GM04503 (cell line): ENCODE measurements at places on chromosomes 7 and 10.

GRCh38 chr7:65338346-65338745, 35.3 kb upstream of the ZNF92 start:
- DNase-seq, result no peak

GRCh38 chr10:43238462-43238861, 28.4 kb downstream of the RASGEF1A start:
- no peak for DNase-seq

- no peak for DNase-seq
Observed at GRCh38 chr10:34091635-34092195, 723.4 kb downstream of the PARD3 start.

DNA sequence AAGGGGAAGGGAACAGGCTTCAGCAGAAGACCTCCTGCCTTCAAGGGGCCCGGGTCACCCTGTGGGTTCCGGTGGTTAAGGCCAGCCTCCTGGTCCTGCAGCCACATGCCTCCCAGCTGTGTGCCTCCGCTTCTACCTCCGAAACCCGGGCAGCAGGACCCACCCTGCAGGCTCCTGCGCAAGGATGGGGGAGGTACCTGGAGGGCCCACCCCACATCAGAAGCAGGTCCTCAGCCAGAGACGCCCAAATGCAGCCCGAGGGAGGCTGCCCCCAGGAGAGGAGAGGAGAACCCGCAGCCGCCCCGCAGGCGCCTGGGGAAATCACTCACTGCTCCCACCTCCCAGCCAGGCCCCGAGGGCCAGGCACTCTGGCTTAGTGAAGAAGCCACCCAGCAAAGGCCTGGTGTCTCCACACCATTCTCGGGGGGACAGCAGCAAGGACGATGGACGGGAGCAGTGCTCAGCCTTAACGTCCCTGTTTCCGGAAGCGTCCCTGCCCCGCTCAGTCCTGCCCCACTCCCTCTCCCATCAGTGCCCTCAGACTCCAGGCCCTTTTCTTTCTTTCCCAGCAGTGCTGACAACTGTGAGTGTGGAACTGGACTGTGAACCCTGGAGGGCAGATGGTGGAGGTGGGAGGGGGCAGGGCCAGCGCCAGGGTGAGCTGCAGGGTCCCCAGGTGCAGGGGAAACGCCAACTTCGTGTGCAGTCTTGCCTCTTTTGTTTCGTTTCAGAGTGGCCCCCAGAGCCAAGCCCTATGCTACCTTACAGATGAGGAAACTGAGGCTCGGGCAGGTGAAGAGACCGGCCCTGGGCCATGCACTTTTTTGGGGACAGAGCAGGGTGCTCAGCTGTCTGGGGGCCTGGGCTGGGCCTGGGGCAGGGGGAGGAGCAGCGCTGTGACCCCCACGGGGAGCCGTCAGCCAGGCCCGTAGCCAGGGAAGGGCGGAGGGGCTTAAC, 138.0 kb downstream of the FAM53B start:
- DNase-seq, result no peak

DNA sequence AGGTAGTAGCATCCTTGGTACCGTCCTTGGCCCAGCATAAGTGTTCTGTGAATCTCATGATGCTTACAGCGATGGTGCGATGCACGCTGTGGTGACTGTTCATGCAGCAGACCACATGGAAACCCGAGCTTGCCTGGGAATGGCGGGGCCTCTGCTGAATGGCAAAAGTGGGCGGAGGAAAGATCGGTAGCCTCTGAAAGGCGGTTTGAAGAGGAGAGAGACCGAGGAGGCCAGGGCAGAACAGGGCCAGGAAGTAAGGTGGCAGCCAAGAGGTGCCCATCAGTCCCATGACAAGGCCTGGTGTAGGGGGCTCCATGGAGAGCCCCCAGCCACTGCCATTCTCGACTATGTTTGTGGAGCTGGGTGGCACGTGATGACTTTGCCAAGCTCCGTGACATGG, 33.2 kb upstream of the CNPY1 start:
- DNase-seq, result no peak

- no peak for DNase-seq
Observed at GRCh38 chr7:84117304-84117703, 77.3 kb downstream of the SEMA3A start.

DNA sequence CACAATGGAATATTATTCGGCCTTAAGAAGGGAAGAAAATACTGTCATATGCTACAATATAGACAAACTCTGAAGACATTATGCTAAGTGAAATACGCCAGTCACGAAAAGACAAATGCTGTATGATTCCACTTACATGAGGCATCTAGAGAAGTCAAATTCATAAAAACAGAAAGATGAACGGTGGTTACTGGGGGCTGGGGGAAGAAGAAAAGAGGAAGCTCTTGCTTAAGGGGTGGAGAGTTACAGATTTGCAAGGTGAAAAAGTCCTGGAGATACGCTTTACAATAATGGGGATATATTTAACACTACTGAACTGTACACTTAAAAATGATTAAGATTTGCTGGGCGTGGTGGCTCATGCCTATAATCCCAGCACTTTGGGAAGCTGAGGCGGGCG, 49.0 kb downstream of the PSMC2 start:
- DNase-seq, result no peak

DNA sequence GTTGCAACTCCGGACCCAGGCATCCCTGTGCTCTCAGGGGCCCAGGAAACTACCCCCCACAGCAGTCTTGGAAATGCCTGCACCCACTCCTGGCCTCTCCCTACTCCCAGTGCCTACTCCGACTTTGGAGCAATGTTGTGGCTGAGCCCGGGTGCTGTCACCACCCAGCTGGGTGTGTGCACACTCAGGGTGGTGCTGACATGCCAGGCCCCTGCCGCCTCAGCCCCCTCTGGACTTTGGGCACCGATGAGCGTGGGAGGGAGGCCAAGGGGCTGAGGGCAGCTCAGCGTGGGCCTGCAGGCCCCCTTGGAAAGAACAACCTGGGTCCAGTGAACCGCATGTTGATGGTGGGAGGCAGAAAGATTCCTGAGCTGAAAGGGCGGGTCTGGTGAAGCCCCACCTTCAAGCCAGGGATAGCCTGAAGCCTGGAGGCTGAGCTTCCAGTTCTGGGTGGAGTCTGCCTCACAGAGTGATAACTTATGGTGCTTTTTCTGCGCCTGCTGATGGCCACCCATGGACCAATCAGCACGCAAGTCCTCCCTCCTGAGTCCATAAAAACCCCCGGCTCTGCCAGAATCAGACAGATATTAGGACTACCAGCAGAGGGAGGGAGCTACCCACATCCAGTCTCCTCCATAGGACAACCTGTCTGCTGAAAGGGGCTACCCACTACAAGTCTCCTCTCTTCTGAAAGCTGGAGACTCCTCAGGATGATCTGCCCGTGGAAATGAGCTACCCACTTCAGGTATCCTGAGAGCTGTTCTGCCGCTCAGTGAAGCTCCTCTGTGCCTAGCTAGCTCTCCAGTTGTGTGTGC, 380.4 kb upstream of the SORCS1 start:
- no peak for DNase-seq

DNA sequence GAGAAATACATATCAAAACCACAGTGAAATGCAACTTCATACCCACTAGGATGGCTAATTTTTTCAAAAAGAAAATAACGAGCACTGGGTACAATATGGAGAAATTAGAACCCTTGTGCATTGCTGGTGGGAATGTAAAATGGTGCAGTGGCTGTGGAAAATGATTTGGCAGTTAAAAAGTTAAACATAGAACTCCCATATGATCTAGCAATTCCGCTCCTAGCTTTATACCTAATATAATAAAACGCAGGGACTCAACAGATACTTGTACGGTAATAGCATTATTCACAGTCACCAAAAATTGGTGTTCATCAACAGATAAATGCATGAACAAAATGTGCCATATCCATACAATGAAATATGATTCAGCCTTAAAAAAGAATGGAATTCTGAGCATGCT, 58.8 kb upstream of the PLPP4 start:
- no peak for DNase-seq

- no peak for DNase-seq
Observed at GRCh38 chr7:156015237-156016020, 203.2 kb upstream of the SHH start.

DNA sequence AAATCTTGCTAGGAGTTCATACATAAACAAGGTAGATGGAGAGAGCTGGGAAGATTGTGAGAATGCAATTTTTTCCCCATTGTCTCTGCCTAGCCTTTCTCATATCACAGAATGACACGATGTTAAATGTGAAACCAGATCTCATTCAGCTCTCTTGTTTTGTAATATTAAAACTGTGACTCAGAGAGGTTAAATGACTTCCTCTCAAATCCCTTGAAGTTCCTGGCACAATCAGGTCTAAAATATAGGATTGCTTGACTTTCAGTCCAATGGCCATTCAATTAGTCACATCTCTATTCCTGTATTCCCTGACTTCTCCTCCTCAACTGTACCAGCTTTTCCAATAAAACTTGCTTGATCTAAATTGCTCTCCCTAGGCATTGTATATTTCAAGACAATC, 3.1 kb downstream of the ANKRD22 start:
- peak; percentile 55 for DNase-seq

DNA sequence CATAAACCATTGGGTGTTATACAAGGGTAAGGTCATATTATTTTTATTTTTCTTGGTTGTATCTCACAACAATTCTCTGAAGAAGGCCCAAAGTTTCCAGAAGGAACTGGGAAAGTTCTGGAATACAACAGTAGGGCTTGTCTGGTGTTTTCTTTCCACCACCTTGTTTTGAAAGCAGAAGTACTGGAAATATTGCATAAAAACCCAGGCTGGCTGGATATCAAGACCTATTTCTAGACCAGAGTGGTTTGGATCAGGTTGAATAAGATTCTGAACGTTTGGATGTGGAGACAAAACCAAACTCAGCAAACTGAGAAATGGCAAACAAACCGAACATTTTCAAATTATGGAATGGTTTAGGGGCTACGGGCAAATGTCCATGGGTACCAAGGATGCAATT, 182.6 kb upstream of the FZD8 start:
- DNase-seq, result no peak

GRCh38 chr10:125066764-125067450, 93.5 kb downstream of the CTBP2 start:
- no peak for DNase-seq

GRCh38 chr7:76165973-76166403, 35.7 kb upstream of the SRRM3 start:
- DNase-seq, result no peak

- no peak for DNase-seq
Observed at GRCh38 chr7:111758332-111758731, 196.0 kb upstream of the IMMP2L start.

GRCh38 chr7:38775506-38776175, 133.3 kb downstream of the VPS41 start:
- no peak for DNase-seq

GRCh38 chr7:157278167-157278790, 58.5 kb upstream of the DNAJB6 start:
- no peak for DNase-seq

GRCh38 chr7:30322271-30323005, 38.0 kb downstream of the ZNRF2 start:
- peak; percentile 23 for DNase-seq

GRCh38 chr7:95376632-95377400, 19.4 kb downstream of the PON3 start:
- DNase-seq, result no peak

GRCh38 chr7:23285657-23286646, 13.2 kb upstream of the MALSU1 start:
- no peak for DNase-seq

GRCh38 chr7:24372961-24373955, 89.3 kb downstream of the NPY start:
- no peak for DNase-seq

GRCh38 chr7:150405584-150406311, 26.6 kb downstream of the ZNF775 start:
- no peak for DNase-seq

DNA sequence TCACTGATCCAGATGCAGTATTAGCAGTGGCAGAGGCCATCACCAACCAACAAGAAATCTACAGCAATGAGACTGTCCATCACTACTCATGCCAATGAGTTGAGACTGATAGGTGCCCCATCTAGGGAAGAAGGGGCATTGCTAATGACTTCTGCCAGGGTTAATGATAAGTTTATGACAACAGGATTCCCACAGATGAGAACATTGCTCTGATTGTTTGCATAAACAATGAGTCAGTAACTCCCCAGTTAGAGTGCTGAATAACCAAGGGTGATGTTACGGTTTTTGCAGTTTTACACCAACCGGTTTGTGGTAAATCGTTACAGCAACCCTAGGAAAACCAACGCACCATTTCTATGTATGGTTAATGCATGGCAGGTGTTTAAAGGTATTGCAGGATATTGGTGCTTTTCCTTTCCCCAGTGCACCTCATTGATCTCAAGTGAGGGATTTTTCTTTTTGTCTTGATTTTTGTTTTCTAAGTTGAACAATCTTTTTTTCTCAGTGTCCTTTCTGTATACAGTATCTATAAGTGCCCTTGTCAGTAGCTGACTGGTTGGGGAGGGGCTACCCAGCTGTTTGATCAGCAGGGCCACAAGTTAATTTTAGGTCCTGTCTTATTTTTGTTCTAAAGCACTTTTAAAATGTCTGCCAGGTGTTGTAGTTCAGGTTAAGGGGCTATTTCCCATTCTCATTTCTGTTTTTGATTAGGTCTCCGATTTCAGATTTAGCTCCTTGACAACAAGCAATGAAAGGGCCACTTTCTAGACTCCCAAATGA, 3.9 kb upstream of the CSGALNACT2 start:
- no peak for DNase-seq

DNA sequence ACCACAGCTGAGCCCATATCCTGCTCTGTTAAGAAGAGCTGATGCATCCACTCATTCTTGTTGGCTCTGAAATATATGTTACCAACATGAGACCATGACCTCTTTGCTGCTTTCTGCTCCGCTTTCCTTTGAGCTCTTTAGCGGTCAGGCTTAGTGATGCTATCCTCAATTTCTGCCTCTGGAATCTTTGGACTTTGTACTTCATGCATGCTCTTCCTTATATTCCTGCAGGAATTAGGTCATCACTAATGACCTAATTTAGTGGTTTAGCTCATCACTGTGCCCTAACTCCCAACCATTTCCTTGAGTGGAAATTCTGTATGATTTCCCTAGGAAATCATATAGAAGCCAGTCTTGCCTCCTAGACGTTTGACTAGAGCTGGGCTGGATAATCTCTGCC, 119.5 kb downstream of the AOAH start:
- no peak for DNase-seq

GRCh38 chr7:30710669-30711068, 28.4 kb upstream of the CRHR2 start:
- DNase-seq, result no peak

DNA sequence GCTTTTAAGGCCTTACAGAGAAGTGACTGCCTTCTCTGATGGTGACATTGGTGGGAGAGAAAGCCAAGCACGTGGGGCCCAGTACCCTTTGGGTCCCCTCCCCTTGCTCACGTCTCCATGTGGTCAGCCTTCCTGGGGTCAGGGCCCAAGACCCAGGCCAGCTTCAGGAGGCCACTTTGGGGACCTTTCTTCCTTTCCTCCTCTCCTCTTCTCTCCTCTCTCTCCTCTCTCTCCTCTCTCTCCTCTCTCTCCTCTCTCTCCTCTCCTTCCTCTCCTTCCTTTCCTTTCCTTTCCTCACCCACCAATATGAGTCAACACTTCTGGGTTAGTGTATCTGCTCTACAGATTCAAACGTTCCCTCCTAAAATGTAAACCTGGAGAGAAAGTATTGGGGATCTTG, 96.9 kb upstream of the AGK start:
- DNase-seq, result no peak
